ENCODE measurements at places on chromosomes 6 and 20.
A peak's percentile ranks its signal among the peaks of the same experiment; 100 is the strongest.

DNA sequence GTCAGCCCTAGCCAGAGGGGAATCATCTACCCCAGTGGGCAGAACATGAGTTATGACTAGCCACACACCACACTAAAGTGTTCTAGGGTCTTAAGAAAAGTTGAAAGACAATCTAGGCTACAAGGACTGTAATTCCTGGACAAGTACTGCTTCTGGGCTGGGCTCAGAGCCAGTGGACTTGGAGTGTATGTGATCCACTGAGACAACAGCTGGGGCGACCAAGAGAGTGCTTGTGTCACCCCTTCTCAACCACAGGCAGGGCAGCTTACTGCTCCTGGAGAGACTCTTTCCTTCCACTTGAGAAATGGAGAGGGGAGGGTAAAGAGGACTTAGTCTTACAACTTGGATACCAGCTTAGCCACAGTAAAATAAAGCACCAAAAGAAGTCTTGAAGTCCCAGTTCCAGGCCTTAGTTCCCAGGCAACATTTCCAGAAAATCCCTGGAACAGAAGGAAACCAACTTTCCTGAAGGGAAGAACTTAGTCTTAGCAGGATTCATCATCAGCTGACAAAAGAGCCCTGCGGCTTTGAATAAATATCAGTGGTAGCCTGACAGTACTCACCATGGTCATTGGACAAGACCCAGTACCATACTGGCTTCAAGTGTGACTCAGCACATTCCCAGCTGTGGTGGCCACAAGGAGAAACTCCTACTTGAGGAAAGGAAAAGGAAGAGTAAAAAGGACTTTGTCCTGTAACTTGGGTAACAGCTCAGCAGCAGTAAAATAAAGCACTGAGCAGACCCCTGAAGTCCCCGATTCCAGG lies 355.1 kb upstream of the ADGRB3 start:
- peak; percentile 9 for DNase-seq

- DNase-seq = no peak
These were observed 1263.3 kb upstream of the EYS start for GRCh38 chr6:66970373-66970772.

DNA sequence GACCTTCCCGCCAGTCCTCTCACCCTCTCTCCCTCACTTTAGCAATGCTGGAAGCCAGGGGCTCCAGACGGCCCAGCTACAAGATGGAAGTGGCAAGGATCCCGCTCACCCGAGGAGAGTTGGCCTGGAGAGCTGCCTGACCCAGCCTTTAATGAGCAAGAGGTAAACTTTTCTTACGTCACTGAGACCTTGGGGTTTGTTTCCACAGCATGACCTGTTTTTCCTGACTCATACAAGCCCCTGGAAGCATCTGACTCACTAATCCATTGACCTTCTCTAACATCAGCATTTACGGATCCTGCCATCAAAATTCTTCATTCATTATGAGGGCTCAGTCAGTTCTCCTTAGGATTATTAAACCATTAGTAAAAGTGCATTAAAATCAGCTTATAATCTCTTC lies 120.4 kb downstream of the MYLK4 start:
- DNase-seq = peak; percentile 96

- DNase-seq = no peak
These were observed 229.3 kb downstream of the TMEM242 start for GRCh38 chr6:157094038-157094437.

- DNase-seq = no peak
These were observed 506.6 kb downstream of the FRK start for GRCh38 chr6:115554060-115554459.

DNA sequence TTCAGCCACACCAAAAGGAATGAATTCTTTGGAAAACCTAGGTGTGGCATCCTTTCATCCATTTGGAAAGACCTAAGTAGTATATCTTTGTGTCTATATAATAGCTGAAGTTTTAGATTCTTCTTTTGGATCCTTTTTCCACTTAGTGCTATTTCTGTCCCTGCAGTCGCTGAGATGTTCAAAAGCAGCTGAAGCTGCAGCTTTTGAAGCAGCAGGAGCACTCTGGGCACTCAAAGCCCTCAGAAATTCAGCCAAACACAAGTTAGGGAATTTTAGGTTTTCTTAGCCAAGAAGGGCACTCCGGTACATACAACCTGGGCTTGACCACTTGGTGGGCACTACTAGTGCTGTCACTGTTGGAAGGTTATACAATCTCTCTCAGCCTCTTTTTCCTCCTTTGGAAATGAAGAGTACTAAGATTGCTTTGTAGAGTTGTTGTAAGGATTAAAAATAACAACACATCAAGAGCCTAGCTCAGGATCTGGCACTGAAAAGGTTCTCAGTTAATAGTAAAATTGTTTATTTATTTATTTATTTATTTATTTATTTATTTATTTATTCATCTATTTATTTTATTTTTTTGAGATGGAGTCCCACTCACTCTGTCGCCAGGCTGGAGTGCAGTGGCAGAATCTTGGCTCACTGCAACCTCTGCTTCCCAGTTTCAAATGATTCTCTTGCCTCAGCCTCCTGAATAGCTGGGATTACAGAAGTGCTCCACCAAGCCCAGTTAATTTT lies 71.9 kb upstream of the SLC22A16 start:
- DNase-seq = no peak

Data from foreskin fibroblast (primary cell).